ENCODE measurements at places on chromosomes 13 and 19.

DNA sequence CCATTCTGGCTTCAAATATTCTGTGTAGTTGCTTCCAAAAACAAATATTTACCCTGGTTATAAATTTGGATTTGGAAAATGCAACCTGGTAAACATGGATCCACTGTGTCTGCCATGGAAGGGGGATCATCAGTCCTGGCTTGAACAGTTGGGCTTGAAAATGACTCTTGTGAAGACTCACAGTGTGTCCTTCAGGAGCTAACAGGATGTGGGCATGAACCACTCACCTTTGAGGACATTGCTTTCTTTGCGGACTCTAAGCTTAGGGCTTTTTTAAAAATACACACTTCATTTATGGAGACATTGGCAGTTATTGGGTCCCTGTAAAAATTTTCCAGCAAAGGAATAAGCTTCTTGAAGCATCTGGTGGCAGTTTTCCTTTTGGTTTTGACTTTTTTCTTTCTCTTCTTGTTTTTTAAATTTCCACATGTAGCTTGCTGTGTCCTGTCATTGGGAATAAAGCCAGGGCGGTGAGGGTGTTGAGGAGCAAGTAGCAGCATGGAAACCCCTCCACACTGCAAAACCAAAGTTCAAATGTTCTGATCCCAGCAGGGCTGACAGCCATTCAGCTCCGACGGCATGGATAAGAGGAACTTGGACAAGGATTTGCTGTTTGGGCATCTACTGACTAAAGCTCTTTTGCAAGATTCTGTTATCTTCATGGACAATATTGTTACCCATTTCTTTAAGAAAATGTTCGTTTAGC, 39.5 kb upstream of the SERP2 start:
- no peak for DNase-seq

DNA sequence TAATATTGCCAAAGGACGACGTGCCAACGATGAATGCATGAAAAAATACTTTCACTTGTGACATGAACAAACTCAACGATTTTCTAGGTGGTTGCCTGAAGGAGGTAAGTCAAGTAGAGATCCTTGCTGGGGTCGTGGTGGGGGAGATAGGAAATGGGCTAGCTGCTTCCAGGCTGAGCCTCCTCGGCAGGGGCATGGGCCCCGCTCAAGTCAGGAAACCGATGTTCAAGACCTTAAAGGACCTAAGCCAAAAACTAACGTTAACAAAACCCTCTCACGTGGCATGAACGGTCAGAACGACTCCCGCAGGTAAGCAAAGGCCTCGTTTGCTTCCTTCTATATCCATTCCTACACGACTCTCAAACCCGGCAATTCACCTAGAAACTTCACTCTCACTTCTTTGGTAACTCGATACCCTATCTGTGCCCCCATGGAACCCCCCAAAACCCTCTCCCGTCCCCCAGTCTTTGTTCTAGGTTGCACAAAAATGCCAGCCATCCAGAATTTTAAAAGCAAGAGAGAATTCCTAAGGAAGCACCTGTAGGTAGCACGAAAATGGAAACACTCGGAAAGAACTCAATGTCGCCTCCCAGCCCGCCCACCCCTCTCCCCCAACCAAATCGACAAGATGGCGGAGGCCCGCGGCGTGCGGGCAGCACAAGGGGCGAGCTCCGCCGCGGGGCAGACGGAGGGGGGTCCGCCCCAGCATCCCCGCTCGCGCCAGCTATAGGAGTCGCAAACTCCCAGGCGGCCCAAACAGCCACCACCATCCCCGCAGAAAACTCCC, 13.6 kb downstream of the ACP4 start:
- peak; percentile 30 for DNase-seq

DNA sequence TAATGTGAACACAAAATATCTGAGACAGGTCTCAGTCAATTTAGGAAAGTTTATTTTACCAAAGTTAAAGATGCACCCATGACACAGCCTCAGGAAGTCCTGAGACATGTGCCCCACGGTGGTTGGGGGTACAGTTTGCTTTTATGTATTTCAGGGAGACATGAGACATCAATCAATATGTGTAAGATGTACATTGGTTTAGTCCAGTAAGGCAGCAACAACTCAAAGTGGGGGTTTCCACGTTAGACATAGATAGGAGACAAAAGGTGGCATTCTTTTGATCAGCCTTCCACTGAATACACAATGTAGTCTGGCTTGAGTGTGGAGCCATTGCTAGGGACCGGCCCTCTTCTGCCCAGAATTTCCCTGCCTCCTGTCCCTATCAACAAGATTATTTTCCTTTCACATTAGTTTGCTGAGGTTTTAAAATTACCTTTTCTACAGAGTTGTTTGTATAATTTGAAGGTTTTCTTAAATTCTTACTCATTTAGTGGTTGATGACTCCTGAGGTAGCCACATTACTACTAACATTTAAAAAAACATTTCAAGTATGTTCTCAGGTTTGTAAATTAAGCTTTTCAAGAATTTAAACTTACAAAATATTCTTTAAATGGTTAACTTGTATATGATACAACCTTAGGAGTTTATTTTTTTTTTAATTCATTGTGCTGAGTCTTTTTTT, 33.2 kb downstream of the RNASEH2B start:
- DNase-seq: no peak

DNA sequence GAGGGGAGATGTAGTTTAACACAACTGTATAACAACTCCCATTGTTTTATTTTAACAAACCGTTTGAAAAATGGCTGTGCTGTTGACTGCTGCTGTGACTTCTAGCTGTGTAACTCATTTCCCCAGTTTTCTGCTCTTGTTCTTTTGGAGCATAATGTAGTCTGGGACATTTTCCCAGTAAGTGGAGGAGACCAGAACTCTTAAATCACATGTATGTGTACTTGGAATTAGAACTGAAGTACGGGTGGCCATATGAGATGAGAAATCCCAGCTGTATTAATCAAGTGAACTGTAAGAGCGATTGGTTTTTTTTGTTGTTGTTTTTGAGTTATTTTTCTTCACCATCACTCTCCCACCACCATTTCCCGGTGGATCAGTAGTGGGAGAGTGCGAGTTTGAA, 49.4 kb upstream of the RNF113B start:
- DNase-seq: no peak

DNA sequence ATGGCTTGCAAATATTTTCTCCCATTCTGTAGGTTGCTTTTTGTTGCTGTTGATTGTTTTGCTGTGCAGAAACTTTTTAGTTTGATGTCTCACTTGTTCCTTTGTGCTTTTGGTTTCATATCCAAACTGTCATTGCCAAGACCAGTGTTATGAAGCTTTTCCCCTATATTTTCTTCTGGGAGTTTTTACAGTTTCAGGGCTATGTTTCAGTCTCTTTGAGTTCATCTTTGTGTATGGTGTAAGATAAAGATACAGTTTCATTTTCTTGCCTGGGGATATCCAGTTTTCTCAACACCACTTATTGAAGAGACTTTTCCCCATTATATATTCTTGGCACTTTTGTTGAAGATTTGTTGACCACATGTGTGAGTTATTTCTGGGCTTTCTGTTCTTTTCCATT, 139.9 kb downstream of the MRPL57 start:
- peak; percentile 6 for DNase-seq

GRCh38 chr19:56566904-56567273, 379 bp upstream of the ZNF470 start:
- no peak for DNase-seq

- no peak for DNase-seq
Measured at GRCh38 chr19:29880498-29881081, 61.4 kb upstream of the URI1 start.

- DNase-seq: no peak
Measured at GRCh38 chr19:3658004-3658869, 31.6 kb upstream of the CACTIN start.

- DNase-seq: no peak
Measured at GRCh38 chr13:73938372-73939070, 195.7 kb downstream of the KLF12 start.

DNA sequence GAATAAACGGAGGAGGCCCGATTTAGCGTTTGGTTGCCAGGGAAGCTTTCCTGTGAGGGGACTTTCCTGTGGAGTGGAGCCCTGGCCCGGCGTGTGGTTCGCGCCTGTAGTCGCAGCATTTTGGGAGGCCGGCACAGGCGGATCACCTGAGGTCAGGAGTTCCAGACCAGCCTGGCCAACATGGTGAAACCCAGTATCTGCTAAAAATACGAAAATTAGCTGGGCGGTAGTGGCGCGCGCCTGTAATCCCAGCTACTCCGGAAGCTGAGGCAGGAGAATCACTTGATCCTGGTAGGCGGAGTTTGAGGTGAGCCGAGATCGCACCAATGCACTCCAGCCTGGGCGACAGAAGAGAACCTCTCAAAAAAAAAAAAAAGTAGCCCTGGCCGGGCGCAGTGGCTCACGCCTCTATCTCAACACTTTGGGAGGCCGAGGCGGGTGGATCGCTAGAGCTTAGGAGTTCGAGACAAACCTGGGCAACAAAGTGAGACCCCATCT, 6.9 kb downstream of the KANK3 start:
- no peak for DNase-seq

DNA sequence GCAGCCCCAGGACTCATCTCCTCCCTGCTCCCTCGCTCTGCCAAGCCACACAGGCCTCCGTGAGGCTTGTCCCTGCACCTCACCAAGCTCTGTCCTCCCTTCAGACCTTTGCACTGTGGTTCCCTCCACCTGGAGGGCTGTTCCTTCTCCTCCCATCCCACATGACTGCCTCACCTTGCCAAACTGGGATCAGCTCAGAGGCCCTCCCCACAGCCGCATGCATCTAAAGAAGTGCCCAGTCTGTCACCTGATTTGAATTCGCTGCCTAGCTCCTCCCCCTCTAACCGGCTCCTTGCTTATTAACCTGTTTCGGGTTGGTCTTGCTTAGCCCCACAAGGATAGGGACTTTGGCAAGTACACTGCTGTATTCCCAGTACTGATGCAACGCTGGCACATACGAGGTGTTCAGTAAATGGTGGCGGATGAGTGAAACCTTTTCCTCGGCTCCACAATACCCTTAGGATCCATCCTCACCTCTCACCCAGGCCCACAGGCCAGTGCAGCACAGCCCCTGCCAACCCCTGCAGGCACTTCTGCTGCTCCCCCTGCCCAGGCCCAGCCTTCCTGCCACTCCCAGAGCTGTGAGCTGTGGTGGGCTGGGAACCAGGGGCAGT, 4.4 kb downstream of the AKT2 start:
- no peak for DNase-seq

GRCh38 chr19:27794494-27795042, 1418.4 kb downstream of the UQCRFS1 start:
- peak; percentile 7 for DNase-seq

GRCh38 chr19:13023656-13024055, 28.4 kb downstream of the NFIX start:
- no peak for DNase-seq

GRCh38 chr19:16036397-16036925, 39.8 kb upstream of the TPM4 start:
- no peak for DNase-seq

DNA sequence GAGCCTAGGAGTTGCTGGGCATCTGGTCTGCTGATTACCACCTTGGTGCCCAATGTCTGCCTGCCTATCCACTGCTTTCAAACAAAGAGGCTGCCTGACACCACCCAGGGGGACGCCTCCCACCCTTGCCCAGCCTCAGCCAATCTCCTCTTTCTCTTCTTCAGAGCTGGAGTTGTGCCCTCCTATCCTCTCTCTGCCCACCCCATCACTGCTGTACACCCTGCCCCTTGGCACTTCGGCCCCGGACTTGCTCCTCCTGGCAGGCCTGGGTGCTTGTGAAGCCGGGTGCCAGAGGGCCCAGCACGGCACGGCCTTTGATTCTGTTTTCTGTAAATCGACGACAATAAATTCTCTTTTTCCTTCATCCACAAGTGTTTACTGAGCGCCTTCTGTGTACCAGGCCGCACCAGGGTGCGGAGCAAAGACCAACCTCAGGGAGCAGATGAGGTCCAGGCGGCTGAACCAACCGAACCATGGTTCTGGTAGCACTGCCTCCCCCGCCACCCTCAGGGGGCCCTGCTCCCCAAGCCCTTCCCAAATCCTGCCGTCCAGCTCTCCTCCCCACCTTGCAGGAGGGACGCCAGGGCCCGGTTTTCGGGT, 5.0 kb downstream of the RNF225 start:
- DNase-seq: no peak

DNA sequence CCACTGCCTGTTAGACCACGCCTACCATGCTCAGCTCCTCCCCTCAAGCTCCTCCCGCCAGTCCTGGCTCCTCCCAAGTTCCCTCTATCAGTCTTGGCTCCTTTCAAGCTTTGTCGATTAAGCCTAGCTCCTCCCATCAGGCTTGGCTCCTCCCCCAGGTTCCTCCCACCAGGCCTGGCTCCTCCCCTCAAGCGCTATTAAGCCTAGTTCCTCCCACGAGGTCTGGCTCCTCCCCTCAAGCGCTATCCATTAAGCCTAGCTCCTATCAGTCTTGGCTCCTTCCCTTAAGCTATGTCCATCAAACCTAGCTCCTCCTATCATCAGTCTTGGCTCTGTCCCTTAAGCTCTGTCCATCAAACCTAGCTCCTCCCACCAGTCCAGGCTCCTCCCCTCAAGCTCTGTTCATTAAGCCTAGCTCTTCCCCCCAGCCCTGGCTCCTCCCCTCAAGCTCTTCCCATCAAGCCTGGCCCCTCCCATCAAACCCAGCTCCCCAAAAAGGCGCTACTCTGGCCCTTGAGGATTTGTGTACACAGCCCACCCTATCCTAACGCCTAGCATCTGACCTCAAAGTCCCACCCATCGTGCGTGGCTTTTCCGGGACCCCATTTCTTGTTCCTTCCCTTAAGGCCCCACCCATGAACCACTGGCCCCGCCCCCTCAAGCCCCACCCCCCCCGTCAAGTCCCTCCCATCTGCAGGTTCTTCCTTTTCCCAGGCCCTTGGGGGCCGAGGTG, 10.0 kb downstream of the CAMSAP3 start:
- DNase-seq: peak; percentile 59

GRCh38 chr13:37229931-37230330, 124.5 kb upstream of the CSNK1A1L start:
- DNase-seq: no peak

DNA sequence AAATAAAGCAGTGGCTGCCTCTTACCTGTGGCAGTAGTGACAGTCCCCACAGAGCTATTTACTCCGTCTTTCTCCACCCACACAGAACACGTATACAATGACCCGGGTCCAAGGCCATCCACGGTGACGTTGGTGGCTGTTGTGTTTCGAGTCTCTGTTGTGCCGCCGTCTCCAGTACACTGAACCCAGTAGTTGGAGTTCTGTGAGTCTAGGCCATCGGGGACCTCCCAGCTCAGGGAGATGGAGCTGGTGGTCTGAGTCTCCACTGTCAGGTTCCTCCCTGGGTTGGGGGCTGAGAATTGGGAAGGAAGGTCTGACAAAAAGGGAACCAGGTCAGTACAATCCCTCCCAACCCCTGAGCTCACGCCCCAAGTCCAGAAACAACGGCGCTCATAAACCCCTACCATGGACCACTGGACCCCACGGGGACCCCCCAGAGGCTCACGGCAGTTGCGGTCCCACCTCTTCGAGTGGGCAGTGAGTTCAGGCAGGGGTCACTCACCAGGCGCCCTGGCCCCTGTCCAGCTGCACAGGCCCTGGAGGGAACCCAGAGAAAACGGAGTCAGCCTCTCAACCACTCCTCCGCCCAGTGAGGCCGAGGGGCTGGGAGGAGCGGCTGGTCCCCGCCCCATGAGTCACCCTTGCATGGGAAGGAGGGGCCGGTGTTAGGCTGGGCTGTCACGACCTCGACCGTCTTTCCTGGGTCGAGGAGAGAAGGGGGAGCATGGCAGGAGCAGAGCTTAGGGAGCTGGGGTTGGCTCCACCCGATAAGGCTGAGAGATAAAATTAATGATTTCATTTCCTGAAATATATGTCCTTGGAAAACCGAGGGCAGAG, 2.4 kb downstream of the PTPRH start:
- peak; percentile 17 for DNase-seq

GRCh38 chr19:14139944-14140343, 3.6 kb upstream of the ASF1B start:
- DNase-seq: no peak

GRCh38 chr19:35347171-35347929, at the start of gene FFAR1:
TSS of gene FFAR1 (plus strand) at chr19:35347902. CDS start at chr19:35351552, 3,650 bp downstream.
- DNase-seq: no peak

- no peak for DNase-seq
Measured at GRCh38 chr19:383922-384798, 24.8 kb downstream of the C2CD4C start.

Measured in MM.1S (cell line).